Activated naive CD4-positive, alpha-beta T cell treated with anti-CD3 and anti-CD28 coated beads for 36 hours (primary cell): ENCODE measurements at places on chromosomes 16 and 17. TPM values are rescaled to one million over a fixed set of nuclear protein-coding genes. Genes with fewer than 3 reads are reported as not detected.

DNA sequence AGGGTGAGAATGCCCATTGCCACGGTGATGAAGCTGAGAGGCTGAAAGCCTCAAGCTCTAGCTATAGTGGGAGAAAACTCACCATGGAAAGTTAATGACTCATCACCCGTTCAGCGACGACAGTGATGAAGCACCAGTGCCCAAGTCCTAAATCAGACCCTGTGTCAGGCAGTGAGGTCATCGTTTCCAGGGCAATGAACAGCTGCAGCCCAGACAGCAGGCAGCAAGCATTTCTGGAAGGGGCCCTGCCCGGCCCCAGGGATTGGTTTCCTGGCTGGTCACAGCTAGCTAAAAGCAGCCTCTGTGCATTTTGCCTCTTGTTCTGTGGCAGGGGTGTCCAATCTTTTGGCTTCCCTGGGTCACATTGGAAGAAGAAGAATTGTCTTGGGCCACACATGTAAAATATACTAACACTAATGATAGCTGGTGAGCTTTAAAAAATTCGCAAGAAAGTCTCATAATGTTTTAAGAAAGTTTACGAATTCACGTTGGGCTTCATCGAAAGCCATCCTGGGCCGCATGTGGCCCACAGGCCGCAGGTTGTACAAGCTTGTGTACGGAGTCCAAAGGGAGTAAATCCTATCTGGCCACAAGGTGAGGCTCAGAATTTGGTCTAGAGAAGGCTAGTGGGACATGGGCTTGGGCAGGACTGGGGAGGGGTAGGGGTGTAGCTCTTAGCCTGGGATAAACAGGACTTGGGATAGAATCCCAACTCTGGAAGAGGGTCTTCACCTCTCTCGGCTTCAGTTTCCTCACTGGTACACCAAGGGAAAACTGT is 40.6 kb downstream of the MIS12 start:
- peak; percentile 87 for DNase-seq

GRCh38 chr16:67800338-67800926 is 5.9 kb downstream of the RANBP10 start:
- no peak for DNase-seq

DNA sequence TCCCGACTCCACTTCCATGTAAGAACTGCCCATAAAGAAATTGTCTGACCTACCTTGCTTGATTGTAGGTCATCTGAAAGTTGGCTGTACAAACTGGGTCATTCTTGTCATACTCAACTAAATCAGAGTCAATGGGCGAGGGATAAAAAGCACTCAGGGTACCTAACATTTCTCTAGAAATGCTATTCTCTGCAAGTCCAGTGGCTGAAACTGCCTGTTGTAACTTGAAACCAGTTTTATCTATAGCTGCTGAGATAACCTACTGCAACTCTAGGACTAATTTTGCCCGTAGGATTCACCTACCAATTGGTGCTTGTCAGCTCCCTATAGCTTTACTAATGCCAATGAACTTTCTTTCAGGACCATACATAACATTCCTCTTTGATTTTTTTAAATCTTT is 100.1 kb upstream of the GRIN2A start:
- DNase-seq: no peak

DNA sequence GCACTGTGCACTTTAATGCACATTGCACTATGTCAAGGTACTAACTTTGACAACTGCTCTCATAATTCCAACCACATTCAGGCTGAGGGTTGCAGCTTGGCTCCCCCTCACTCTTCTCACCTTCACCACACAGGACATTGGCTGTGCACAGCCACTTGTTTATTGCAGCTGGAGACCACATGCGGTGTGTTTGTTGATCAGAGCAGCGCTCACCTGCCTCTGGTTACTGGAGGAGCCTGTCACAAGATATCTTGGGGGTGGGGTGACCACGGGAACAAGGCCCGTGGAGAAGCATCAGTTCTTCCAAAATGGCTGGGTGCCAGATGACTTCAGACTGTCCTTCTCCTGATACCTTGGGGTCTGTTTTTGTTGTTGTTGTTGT is 10.6 kb upstream of the CCL5 start:
- peak; percentile 6 for DNase-seq

TP53TG3C gene
- not detected for total RNA-seq

SOST gene
- not detected for total RNA-seq

DNA sequence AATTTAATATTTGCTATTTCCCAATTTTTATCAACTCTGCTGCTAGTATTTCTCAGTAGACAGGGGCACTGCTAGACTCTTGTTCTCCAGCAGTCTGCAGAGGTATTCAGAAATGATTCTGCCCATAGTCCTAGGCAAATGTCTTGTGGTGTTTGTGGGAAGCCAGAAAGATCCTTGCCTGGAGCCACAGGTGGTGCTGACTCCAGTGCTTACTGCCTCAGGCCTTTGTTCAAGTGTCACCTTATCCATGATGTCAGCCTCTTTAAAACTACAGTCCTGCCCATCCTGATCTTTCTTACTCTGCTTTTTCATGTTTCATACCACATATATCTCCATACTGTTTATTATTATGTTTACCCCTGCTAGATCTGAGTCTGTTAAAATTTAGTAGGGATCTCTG is 26.5 kb downstream of the ZSWIM7 start:
- DNase-seq: no peak

- DNase-seq: no peak
Observed at GRCh38 chr17:76427501-76428231, 25.3 kb downstream of the UBE2O start.

- DNase-seq: no peak
Observed at GRCh38 chr16:19130852-19131824, 17.4 kb downstream of the ITPRIPL2 start.

- DNase-seq: no peak
Observed at GRCh38 chr17:45256114-45256966, 5.6 kb downstream of the SPATA32 start.

DNA sequence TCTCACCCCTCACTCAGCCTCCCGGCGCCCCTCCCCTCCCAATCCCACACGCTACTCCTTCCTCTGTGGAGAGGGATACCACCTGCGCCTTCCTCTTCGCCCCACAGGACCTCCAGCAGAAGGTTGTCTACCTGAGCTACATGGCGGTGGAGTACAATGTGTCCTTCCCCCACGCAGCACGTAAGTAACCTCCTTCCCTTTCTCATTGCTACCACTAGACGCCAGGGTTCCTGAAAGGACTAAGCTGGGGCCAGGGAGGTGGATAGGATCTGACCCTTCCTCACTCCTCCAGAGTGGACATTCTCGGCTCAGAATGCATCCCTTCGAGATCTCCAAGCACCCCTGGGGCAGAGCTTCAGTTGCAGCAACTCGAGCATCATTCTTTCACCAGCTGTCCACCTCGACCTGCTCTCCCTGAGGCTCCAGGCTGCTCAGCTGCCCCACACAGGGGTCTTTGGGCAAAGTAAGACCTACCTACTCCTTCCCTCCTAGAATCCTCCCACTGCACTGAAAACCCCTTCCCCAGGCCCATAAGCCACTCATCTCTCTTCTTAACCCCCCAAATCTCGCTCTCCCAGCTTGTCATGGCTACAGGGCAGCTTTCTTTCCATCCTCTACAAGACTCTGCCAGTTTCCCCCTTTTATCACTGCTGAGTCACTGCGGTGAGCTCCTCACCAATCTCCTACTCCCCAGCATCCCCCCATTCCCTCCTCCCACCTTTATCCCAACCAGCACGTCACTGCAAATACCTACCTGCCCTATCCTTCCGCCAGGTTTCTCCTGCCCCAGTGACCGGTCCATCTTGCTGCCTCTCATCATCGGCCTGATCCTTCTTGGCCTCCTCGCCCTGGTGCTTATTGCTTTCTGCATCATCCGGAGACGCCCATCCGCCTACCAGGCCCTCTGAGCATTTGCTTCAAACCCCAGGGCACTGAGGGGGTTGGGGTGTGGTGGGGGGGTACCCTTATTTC is 1.5 kb downstream of the CD68 start:
- DNase-seq: no peak

GRCh38 chr17:17587614-17588337 is 3.7 kb downstream of the PEMT start:
- no peak for DNase-seq

GRCh38 chr17:30312226-30312625 is 20.5 kb upstream of the BLMH start:
- DNase-seq: no peak

SLC16A11 gene
- total RNA-seq: 0.30 TPM

CPHXL2 gene
- total RNA-seq: not detected

PRSS22 gene
- total RNA-seq: not detected

LRRC37A gene
- total RNA-seq: 3.5 TPM

CHAD gene
- total RNA-seq: not detected

GRCh38 chr17:68182940-68183551 is 64.8 kb upstream of the AMZ2 start:
- peak; percentile 82 for DNase-seq

GRCh38 chr16:66681676-66682075 is 14.9 kb downstream of the CMTM4 start:
- DNase-seq: no peak

DNA sequence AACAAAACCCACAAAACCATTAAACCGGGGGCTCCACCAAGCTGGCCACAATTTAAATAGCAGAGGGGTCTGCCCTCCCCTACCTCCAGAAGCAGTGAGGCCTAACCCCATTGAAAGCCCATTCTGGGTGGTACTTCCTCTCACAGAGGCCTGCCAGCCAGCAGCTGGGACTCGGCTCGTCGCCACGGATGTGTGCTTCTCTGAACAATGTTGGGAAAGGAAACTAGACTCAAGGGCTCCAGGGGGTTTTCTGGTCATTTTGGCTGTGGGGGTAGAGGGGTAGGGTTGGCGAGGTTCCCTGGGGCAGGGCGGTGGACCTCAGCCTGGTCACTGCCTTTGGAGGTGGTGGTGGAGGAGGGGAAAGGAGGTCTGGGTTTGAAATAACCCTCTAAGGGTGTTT is 4.7 kb upstream of the PLCG2 start:
- no peak for DNase-seq

- DNase-seq: no peak
Observed at GRCh38 chr16:73071131-73071940, 23.4 kb upstream of the ZFHX3 start.

KRTAP4-4 gene
- not detected for total RNA-seq

GRCh38 chr16:78227855-78228254 is 128.4 kb downstream of the WWOX start:
- no peak for DNase-seq

DNA sequence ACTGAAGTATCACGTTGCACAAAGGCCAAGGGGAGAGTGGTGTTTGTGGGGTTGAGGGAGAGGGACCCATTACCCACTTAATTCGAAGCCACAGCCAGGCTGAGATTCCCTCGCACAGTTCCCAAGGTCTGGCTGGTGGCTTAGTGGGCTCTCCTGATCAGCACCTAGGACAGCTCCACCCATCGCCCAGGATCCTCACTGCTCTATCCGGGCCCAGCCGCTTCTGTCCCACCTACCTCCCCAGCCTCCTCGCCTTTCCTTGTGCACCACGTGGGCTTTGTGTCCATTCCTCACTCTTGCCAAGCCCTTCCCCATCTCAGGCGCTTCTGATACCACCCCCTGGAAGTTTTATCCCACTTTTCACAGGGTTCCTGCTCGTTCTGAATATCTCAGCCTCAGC is 163.5 kb downstream of the CCT6B start:
- DNase-seq: peak; percentile 51

GRCh38 chr17:40312893-40313667 is 4.1 kb downstream of the RARA start:
- no peak for DNase-seq

DNA sequence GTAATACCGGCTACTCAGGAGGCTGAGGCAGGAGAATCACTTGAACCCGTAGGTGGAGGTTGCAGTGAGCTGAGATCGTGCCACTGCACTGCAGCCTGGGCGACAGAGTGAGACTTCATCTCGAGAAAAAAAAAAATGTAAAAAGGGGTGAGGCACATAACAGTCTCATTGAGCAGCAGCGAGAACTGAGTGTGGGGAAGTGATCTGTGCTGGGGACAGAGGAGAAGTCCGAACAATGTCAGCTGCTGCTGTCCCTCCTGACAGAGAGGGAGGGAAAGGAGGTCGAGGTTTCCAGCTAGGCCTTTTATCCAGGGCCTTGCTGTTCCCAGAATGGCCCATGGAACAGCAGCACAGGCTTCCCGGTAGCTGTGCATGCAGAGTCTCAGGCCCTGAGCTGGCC is 14.0 kb downstream of the C16orf74 start:
- no peak for DNase-seq

DNA sequence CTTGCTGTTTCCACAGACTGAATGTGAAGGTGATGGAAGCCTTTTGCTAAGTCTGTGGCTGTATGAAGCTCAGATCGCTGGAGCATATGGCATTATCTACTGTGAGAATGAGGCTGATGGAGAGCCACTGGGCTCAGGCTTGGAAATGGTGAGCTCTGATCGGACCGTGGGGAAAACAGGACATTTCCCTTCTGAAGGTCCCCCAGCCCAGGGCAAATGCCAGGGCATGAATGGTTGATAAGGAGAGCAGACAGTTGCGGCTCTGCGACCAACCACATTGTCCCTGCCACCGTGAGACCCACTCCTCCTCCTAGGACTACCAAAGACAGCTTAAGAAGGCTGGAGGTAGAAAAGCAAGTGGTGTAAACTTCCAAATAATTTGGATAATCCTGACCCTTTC is 4.7 kb upstream of the CUEDC1 start:
- DNase-seq: no peak

ZNF598 gene
- 88.8 TPM for total RNA-seq

- DNase-seq: no peak
Observed at GRCh38 chr17:55390364-55390977, 31.2 kb downstream of the MMD start.

CD300A gene
- total RNA-seq: 1.8 TPM

GRCh38 chr17:78933025-78933958 is 8.1 kb upstream of the TIMP2 start:
- DNase-seq: peak; percentile 47

- DNase-seq: no peak
Observed at GRCh38 chr17:30414486-30414885, 35.8 kb downstream of the CPD start.

HOXB3 gene
- total RNA-seq: 2.0 TPM

DNA sequence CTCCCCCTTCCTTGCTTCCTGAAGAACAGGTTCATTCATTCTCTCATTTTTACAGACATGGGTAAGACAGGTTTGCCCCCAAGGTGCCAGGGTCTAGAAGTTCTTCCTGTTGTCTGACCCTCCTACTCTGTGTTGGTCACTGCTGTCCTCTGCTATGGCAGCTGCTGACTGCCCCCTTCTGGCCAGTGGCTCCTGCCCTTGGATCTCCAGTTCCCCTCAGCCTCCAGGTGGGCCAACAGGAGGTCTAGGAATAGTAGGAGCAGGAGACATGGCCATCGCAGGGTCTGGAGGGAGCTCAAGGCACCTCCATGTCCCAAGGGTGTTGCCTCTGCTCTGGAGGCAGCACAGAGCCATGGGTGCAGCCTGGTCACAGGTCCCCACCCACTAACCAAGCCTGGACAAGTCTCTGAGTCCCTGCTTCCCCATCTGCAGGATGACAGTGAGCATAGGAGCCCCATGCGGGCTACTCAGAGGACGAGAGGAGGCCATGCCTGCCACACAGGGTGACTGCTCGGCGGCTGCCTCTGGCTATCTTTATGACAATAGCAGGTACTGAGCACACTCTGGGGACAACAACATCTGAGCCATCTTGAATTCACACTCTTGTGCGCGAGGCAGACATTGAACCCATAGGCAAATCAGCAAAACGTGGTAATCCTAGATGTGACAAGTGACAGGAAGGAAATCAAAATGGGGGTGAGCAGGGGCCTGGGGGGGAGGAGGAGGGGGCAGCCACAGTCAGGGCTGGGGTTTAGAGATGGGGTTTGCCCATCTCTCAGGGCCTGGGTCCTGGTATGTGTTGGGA is 27.0 kb upstream of the NXPH3 start:
- DNase-seq: peak; percentile 47

- no peak for DNase-seq
Observed at GRCh38 chr17:76152591-76152990, 11.5 kb upstream of the FOXJ1 start.

TMEM204 gene
- 7.7 TPM for total RNA-seq
